ENCODE measurements at places on chromosomes 3 and 15.

DNA sequence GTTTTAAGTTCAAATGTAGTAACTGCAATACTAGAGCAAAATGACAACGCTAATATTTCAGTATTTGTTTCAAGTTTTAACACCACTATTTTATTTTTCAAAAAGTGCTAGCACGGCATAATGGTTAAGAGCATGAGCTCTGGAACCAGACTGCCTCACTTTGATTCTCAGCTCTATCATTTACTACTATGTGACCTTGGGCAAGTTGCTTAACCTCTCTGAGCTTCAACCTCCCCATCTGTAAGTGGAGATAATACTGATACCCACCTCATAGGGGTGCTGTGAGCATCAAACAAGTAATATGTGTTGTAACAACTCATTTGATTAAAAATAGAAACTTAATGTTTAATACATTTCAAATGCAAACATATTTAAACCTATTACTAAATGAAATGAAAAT, 115.4 kb upstream of the NPHP3 start:
- DNase-seq: no peak

- no peak for DNase-seq
Measured at GRCh38 chr15:25772500-25772899, 90.6 kb downstream of the ATP10A start.

GRCh38 chr3:48120223-48120622, 68.0 kb downstream of the CDC25A start:
- no peak for DNase-seq

DNA sequence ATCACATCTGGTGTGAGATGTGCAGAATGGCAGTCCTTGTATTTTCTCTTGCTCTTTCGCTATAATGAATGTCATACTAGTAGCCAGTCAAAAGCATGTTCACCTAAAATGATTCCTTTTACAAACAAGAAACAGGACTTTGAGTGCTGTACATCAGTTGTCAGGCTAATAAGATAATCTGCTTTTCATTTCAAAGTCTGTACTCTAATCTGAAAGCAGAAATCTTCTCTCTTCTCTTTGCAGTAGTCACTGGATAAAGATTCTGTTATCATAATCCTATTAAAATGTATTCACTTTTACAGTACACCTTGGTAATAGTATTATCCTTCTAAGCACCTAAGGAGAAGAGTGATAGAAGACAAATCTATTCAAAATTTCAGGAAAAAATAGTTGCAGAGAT, 300.1 kb downstream of the MFSD1 start:
- DNase-seq: no peak

DNA sequence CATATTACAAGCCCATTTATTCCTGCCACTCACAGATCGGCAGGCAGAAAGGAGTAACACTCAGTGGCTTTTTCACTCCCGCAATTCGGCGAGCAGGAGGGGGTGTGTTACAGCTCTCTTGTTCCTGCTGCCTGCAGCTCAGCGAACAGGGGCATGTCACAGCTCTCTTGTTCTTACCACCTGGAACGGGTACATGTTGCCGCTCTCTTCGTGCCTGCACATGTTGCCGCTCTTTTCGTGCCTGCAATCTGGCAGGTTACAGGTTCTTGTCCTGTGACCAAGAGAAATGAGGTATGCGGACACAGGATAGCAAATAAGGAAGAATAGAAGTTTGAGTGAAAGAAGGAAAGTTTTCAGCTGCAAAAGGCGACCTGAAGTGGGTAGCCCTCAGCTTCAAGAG, 761.4 kb downstream of the NAALADL2 start:
- no peak for DNase-seq

DNA sequence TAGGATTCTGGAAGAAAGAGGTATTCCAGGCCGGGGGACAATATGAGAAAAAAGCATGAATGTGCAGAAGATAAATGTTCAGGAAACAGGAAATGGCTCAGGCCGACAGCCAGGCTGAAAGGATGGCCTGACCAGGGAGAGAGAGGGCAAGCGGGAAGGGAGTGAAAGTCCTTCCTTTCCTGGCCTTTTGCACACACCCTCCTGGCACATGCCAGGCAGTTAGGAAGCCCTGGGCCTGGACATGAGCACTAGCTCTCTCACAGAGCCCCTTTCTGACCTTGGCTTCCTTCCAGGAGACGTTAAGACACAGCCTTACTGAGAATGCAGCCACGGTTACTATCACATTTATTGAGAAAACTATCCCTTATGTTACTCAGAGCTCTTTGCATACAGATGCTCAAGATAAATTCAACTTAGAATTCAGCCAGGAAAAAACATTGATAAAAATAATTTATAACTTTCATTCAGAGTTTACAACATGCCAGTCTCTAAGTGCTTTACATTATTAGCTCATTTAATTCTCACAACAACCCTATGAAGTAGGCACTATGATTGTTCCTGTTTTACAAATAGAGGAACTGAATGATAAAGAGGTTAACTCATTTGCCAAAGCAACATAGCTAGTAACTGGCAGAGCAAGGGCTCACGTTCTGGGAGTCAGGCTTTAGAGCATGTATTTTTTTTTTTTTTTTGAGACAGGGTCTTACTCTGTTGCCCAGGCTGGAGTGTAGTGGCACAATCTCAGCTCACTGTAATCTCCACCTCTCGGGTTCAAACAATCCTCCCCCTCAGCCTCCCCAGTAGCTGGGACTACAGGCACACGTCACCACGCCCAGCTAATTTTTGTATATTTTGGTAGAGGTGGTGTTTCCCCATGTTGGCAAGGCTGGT, 39.4 kb upstream of the SMAD3 start:
- DNase-seq: no peak

- no peak for DNase-seq
Measured at GRCh38 chr15:79991826-79992225, 20.8 kb upstream of the BCL2A1 start.

DNA sequence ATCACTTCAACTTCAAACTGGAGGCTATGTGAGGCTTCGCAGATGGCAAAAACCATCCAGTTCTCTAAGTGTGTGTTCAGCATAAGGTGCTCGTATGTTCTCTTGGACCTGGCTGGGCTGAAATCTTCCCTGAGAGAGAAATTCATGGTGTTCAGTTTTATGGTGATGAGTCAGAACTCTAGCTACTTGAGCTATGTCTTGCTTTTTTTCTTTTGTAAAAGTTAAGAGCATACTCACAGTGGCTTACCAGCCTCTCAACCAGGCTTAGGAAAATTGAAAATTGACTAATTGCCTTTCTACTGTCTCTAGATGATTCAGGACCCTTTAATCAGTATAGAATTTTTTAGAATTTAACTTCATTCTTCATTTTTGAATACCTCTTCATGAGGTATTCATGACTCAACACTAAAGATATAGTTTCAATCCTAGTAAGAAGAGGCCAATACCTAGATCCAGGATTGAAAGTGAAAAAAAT, 617.5 kb downstream of the TBL1XR1 start:
- no peak for DNase-seq

DNA sequence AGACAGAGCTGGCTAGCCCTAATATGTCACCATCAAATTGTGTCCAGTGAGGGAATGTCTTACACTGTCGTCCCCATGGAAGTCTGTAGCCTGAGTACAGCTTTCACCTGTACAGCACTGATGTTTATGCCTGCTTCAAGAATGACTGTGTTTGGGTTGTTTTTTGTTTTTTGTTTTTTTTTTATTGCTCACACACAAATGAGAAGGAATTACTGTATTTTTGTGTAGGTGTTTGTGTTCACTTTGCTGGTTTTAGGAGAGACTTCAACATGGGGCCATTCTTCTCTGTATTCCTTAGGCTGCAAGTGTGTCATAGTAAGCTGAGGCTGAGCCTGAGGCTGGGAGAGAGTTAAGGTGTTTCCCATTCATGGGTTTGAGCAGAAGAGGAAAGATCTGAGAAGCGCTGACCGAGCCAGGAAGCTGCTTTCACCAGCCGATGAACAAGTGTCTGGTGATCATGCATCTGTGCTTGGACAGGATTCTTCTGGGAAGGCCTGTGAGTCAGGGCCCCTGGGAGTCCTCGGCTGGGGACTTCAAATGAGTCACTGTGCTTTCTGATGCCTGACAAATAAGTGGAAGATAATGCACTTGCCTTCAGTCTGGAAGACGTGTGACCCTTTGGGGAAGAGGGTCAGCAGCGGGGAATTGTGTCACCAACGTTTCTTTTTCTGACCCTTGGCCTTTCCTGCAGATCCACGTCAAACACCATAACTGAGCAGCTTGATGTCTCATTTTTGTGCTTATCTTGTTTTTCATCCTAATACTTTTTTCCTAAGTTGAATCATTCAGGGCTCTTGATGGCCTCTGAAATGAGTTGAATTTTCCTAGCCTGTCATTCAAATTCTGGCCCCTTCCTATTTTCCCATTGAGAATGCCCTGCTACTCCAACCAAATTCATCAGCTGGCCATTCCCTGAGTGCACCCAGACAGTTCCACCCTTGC, 36.7 kb upstream of the ZBTB38 start:
- no peak for DNase-seq

DNA sequence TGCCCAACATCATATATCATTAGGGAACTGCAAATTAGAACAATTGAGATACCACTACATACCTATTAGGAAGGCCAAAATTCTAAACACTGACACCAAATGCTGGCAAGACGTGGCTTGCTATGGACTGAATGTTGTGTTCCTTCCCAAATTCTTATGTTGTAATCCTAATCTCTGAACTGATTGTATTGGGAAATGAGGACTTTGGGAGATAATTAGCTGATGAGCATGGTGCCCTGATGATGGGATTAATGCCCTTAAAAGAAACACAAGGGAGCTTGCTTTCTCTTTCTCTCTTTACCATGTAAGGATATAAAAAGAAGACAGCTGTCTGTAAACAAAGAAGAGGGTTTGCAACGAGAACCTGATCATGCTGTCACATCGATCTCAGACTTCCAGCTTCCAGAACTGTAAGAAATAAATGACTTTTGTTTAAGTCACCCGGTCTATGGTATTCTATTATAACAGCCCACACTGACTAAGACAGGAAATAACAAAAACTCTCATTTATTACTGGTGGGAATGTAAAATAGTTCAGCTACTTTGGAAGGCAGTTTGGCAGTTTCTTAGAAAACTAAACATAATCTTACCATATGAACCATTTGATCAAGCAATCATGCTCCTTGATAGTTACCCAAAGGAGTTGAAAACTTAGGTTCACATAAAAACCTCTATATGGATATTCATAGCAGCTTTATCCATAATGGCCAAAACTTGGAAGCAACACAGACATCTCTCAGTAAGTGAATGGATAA, 458.3 kb upstream of the CBLB start:
- no peak for DNase-seq

GRCh38 chr3:157268026-157268425, 108.1 kb upstream of the CCNL1 start:
- no peak for DNase-seq

DNA sequence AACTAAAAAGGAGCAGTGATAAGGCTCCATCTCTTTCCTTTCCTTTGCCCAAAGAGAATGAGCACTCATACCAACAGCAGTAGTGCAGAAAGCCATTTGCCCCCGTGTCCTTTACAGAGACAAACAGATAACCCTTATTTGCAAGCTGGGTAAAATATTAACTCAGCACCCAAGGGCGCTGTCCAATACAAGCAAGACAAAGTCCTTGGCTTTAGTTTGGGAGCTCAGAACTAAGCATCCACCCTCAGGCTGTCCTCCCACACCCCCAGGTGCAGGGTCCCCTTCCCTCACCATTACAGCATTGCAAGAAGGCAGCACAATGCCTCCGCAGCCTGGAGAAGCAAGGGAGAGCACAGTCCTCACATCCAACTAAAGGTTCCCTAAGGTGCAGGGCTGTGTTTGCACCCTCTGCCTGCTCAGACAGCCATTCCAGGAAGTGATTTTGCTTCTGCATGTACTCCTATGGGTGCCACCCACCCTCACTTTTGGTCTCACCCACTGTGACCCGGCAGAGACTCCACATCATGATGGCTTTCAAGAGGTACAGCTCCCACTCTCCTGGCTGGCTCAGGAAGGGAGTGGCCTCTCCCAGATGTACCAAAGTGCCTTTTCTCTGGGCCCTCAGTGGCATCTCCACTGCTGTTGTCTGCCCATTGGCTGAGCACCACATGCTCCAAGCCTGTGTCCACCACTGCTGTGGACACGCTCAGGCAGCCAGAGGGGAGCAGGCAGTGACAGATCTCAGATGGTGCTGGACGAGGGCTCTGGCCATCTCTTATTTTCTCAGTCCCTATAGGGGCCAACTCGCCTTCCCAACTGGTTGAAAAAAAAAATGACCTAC, 34.1 kb upstream of the HES1 start:
- no peak for DNase-seq

DNA sequence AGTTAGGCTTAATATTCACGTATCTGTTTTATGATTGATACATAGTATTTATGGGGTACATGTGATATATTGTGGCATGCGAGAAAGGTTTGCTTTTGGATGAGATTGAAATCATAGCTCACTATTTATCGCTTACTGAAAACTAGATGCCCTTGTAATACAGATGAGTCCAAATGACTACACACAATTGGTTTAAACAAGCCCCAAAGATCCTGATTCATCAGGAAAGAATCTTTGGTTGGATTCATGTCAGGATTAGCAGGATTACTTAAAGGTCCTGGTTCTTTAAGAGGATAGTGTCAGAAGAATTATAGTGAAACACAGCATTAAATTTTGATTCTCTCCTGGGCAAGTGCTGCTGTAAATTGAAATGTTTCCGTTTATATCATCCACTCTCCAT, 18.6 kb upstream of the AADAC start:
- DNase-seq: no peak

DNA sequence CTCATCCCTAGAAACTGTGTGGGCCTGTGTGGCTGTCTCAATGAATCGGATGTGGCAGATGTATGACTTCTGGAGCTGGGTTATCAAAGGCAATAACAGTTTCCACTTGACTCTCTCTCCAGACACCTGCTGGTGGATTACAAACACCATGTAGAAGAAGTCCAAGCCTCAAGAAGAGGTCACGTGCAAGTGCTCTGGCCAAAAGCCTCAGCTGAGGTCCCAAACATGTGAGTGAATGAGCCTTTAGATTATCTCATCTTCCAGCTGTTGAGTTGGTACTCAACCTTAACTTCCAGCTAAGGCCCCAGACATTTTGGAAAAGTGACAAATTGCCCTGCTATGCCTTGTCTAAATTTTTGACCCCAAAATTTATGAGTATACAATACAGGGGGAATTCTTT, 42.7 kb upstream of the IL12A start:
- no peak for DNase-seq

- no peak for DNase-seq
Measured at GRCh38 chr3:23256741-23257435, 53.8 kb downstream of the UBE2E2 start.

DNA sequence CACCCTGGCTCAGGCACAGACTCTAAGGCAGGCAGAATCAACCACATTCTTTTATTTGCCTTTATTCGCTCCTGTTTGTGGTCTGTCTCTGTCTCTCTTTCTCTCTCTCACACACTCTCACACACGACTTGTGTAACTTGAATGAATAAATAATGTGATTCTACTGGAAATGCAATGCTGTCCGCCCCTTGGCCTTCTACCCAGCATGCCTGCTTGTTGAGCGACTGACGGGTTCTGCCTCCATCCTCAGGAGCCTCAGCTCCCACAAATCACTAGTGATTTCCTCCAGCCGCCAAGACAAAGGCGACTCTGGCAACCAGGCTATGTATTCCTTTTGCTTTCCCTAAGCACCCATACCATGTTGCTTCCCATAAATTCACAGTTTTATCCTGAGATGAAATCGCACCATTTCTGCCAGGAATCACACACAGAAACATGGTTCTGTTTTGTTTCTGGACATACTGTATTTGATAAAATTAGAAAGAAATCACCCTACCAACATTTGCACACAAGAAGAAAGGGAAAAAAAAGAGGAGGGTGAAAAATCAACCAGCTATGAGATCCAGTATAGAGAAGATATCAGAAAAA, 460.8 kb downstream of the MAGI1 start:
- no peak for DNase-seq

GRCh38 chr3:52507359-52507758, 12.2 kb downstream of the STAB1 start:
- no peak for DNase-seq

GRCh38 chr3:171977860-171978259, 61.5 kb upstream of the FNDC3B start:
- DNase-seq: no peak

Data from suprapubic skin (tissue), 4 donors.